ENCODE measurements at places on chromosomes 5 and 9.

DNA sequence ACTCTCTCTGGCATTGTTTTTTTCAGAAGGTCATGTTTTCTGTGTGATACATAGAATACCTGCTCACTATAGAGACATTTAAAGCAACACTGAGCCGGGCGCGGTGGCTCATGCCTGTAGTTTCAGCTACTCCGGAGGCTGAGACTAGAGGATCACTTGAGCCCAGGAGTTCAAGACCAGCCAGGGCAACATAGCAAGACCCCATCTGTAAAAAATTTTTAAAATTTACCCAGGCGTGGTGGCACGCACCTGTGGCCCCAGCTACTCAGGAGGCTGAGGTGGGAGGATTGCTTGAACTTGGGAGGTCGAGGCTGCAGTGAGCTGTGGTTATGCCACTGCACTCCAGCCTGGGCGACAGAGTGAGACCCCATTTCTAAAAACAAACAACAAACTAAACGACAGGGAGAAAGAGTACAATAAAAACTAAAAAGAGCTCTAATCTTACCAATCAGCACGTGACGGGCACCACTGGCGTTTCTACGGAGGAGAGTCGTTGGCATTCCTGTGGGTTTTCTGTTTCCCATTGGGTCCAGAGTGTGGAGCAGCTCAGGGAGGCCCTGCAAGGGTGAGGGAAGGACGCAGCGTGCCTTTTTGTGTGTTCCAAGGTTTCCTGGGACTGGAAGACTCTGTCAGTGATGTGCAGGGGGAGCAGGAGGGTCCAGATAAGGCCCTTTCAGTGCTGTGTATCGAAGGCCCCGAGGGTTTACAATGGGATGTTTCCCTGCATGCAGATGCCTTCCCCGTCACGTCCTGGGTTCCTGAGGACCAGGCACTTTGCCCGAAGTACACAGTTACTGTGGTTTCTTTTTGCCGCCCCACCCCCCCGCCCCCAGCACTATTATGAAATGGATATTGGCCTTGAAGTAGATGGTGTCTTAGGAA, 7.2 kb upstream of the RNU6ATAC start:
- DNase-seq = peak; percentile 36

DNA sequence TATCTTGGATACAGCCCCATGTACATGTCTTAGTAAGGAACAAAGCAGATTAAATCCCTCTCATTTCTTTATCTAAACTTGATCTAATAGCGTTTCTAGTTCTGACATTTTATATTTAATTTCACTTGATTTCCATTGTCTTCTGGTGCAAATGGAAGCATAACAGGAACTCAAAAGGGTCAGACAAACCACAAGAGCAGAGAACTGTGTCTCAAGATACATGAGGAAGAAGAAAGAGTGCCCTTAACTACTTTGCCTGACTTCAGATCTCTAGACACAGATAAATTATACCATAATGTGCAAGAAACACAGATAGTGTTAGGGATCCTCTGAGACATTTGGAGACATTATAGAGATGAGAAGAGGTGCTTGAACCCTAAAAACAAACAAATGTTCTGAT, 20.7 kb upstream of the STX17 start:
- DNase-seq = no peak

GRCh38 chr5:17761326-17761725, 127.1 kb downstream of the TAF11L14 start:
- DNase-seq = no peak

DNA sequence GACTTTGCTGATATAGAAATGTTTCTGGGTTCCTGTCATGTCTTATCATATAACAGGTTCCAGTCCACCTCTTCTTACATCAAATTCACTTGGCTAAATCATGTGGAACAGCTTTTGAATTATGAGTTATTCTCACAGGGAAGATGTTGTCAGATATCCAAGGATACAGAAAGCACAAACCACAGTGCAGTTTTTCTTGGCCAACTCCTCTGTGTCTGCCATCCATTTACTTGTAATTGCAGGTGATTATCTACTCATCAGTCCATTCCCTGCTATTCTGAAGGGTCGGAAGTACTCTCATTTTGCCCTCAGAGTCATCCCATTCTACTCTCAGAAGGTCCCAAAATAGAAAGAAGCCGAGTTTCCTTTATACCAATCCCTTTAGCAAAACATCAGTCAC, 10.0 kb downstream of the MARCHF11 start:
- no peak for DNase-seq

DNA sequence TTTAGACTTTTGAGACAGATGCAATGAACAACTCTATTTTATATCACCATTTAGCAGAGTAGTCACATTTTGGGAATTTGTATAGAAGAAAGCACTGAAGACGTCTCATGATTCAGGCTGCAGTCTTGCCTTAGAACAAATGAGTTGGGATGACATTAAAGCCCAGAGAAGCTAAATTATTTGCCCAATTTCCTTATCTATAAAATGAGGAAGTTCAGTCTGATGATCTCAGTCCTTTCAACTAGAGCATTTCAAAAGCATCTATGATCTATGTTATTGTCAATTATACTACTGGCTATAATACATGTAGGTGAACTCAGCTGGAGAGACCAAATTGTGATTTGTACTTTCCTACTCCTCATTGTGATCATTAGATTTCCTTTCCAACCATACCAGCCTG, 154.1 kb downstream of the OSTF1 start:
- DNase-seq = no peak

DNA sequence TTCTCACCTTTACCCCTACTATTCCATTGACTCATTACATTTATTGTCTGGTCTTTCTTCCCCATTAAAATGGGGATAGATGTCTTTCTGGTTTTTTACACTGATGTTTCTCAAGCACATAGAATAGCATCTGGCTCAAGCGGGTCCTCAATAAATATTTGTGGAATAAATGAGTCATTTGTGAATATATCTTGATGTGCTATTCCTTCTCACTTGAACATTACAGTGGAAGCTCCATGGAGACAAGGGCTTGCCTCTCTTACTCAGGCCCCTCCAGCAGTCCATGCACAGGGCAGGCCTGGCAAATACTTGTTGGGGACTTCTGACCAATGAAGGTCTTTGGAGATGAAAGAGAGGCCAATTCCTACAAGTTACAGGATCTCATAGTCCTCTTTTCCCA, 151.7 kb upstream of the TAS2R1 start:
- DNase-seq = no peak

DNA sequence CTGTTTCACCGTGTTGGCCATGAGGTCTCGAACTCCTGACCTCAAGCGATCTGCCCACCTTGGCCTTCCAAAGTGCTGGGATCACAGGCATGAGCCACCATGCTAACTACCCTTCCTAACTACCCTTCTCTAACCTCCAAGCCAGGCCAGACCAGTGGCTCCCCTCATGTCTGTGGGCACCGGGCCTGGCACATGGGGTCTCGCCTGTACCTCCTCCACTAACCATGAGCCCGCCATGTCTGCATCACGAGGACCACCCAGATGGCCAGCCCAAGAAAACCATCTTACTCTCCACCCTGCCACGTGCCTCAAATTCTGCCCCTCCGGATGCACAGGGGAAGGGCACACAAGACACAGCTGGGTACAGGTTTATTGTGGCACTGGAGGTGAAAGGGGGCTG, 9.6 kb upstream of the DBN1 start:
- no peak for DNase-seq

DNA sequence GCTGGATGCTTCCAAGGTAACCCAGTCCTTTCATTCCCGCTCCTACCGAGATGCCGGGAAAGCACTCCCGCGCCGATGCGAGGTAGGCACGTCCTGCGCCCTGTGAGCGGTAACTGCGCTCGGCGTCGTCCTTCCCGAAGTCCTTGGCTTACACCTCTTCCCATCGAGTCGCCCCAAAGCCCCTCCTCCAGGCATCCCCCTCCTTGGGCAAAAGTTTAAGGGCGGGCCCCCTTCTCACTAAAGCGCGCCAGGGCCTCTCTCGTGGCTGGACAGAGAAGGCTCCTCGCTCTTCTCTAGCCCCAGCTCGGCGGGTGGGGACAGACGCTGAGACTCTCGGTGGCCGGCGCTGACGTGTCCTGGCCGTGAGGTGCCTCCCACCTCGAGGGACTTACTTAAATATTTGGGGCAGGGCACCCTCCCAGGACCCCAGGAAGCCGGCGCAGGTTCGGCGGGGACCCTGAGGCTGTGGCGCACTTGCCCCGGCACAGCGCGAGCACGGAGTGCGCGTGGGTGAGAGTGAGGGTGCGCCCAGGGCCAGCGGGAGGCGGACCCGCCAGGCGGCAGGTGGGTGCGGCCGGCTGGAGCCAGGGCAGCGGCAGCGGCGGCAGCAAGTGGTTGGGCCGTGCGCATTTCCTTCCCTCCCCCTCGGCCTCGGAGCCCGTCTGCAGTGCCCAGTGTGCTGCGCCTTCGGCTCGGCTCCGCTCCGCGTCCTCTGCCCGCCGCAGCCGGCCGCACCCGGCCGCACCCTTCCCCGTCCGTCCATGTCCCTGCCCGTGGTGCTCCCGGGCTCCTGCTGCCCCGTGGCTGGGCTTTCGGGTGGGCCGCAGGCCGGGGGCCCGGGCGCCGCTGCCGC, at the start of gene ENTREP1:
TSS of gene ENTREP1 (plus strand) at position 667 of the 853 bp plus-strand sequence. CDS start at position 762, 95 bp downstream.
- DNase-seq = peak; percentile 75

DNA sequence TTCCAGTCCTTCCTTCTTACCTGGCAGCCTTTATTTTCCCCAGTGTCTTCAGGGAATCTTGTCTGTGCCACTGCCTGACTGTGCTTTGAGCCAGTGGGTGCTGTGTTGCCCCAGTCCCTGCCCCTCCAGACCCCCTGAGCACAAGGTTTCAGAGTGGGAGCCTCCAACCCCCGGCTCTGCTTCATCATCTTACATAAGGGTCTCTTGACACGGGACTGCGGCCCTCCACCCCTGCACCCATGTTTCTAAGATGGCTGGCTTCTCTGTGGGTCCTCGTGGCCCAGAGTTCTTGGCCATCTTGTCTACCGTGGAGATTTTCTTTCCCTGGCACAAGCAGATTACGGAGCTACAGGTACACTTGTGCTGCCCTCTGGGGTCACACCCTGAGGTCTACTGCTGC, 194.1 kb downstream of the CACNA1B start:
- no peak for DNase-seq

GRCh38 chr5:56070851-56071465, 76.2 kb upstream of the IL6ST start:
- no peak for DNase-seq

DNA sequence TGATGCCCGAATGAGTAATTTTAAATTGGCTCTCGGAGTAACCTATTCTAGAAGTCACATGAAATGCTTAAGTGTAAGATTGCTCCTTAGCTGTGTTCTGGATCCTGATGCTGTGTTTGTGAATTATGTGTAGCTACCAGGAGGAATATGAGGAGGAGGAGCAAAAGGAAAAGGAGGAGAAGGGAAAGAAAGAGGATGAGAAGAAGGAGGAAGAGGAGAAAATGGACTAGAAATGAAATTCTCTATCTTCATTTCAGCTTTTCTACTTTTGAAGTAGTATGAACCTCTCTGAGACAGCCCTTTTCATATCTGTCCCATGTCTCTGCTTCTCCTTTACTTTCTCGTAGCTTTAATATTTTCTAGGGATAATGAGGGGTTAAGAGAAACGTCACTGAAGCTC, 119.4 kb upstream of the ACTBL2 start:
- no peak for DNase-seq

DNA sequence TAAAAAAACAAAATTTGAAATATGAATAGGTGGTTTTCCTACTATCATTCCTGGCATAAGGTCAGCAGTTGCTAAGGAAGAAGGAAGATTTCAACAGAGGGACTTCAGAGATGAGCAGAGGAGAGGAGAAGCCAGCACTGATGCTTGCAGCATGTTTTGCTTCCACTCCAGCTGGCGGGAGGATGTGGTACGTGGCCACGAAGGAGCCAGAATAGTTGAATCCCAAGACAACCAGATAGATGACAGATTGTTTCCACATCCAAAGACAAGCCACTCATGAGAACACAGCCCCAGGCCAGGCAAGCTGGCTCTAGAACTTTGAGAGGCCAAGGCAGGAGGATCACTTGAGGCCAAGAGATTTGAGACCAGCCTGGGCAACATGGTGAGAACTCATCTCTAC, 15.1 kb downstream of the TIMD4 start:
- no peak for DNase-seq

GRCh38 chr5:172145870-172146747, 41.9 kb downstream of the STK10 start:
- no peak for DNase-seq

- DNase-seq = no peak
These were observed 49.2 kb downstream of the KIAA1958 start for GRCh38 chr9:112535811-112536210.

DNA sequence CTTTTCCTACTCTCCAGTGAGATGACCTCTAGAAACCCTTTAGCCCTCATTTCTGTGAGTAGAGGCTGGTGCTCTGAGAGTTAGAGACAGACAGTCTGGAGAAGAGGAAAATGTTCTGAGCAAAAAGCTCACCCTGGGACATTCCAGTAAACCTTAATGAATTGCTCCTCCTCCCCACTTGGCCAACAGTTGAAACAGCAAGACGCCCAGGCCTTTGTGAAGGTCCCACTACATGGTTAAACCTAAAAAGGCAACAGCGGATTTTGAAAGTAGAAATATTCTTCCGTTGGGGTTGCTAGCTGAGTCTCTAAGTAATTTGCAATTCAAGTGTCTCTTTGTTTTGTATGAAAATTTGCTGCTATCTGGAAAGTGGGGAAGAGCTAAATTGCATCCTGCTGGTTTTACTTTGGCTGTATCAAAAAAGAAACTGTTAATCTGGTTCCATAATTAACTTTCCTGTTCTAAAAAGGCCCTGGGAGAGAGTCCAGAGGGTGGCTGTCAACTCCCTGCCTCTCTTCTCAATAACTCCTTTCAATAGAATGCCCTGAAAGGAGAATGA, 63.8 kb downstream of the ATP10B start:
- DNase-seq = no peak

DNA sequence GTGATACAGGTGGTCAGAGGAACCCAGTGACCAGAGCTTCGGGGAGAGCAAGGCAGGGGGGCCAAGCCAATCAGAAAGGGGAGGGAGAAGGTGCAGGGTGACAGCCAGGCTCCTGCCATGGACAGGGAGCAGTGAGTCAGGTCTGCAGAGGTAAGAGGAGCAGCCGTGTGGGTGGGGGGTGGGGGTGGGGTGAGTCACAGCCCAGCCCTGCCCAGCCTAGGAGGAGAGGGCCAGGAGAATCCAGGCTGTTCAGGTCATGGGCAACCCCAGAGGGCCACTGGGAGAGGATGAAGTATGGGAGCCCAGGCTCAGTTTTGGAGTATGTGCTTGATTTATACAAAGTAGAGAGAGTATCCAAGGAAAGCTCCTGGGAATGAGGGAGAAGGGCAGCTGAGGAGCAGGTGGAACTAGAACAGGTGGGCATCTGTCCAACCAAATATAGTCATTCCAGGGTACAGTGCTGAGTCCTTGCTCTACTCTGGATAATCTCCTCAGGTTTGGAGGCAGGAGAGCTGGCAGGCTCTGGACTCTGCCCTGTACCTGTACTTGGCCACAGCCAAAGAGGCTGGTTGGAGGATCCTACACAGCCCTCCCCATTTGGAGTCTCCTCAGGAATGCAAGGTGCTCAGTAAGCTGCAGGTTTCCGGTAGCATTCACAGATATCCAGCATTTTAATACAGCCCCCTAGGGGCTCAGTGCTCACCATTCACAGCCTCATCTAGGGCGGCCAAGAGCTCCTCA, 1.6 kb downstream of the HBEGF start:
- DNase-seq = peak; percentile 61

All from mucosa of gallbladder (tissue), 1 donor.